ENCODE measurements at places on chromosomes 5 and 9.

DNA sequence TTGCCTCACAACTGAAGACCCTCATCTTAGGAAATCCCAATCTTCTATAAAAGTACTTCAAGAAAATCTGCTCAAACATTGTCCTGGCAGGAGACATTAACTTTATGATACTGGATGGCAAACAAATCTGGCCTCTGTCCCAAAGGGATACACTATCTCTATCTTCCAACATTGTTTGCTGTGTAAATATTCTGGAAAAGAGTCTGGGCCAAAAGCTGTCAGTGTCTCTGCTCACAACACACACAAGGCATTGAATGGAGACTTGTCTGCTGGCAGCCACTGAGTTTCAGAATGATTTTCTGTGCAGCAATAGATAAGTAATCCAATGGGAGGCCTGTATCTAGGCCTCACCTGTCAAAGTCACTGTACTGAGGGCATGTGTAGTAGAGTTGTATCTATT is 471.1 kb downstream of the DMAC1 start:
- no peak for DNase-seq

DNA sequence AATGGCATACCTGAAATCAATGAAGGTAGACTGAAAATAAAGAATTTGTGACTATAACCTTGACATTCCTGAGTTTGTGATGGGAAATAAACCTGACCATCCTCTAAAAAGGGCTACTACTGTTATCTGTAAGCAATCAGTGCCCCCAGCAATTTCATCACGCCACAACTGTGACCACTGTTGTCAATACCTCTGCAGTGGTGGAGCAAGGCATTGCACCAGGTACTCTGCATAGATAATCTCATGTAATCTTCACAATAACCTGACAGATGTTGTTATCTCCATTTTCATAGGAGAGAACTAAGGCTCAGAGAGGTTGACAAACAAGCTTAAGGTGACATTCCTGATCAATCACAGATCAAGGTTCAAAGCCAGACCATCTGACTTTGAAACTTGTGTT is 38.5 kb upstream of the FRRS1L start:
- DNase-seq, result no peak

- DNase-seq, result no peak
Observed at GRCh38 chr9:89496645-89497256, 1.2 kb downstream of the SEMA4D start.

DNA sequence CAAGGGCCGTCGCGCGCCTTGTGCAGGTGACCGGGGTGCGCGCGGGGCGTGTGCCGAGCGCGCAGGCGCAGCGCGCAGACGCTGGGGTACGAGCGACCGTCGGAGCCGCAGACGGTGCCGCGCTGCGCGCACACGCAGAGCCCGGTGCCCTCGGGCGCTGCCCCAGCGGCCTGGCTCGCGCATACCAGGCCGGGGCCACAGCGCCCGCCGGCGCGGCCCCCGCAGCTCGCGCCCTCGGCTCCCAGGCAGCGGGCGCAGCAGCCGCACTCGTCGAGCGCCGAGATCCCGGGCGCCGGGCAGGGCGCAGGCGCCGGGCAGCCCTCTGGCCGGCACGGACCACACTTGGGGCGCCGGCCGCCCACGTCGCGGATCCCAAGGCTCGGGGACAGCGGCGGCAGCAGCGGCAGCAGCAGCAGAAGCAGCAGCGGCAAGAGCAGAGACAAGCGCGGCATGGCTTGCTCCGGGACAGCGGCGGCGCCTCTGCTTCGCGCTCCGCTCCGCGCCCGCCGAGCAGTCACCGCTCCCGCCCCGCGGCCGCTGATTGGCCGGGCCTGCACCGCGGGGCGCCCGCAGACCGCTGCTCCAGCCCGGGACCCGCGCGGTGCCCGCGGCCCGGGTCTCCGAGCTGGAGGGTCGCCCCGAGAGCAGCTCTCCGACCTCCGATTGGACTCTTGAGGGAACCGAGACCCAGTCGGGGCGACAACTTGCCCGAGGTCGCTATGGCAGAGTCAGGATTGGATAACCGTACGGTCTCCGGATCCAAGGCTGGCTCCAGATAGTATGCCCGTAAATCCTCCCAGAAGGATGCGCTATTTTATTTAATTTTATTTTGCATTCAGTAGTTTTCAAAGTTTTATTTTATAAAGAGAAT is at the start of gene IGFBPL1:
Gene IGFBPL1 (minus strand): TSS at position 482 of the 871 bp plus-strand sequence. CDS start 30 bp downstream, at position 452.
- no peak for DNase-seq

GRCh38 chr5:103410172-103410571 is 151.6 kb downstream of the MACIR start:
- no peak for DNase-seq

DNA sequence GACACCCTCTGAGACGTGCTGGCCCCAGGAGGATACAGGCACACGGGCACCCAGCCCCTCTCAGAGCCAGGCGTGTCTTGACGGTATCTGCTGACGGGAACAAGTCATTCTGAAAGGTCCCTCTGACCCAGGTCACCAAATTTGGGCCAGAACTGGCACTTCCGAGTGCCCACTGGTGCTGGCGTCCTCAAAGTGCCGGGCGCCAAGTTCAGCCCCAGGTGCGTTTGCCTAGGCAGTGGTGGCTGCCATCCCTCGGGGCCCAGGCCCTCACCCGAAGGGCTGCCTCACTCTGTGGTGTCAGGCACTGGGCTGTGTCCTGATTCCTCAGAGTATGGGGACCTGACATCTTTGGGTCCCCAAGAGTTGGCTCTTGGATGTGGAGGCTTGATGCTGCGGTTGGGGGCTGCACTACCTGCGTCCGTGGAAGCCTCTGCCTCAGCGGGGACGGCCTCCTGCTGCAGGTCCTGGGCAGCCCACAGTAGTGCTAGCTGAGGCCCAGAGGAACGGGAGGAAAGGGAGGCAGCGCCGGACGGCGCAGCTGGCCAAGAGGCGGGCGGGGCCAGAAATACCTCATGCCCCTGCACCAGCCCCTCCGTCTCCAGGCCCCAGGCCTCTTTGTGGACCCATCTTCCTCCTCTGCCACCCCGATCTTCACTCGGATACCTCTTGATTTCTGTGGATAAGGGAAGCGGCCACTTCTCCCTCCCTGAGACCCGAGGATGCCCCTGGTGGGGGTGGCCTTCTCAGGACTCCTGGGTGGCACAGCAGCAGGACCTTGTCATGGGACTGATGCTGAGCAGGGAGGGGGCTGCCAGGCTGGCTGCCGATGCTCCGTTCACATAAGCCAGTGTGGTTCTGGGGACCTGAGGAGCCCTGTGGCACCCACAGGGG is 109.4 kb upstream of the LMX1B start:
- no peak for DNase-seq

DNA sequence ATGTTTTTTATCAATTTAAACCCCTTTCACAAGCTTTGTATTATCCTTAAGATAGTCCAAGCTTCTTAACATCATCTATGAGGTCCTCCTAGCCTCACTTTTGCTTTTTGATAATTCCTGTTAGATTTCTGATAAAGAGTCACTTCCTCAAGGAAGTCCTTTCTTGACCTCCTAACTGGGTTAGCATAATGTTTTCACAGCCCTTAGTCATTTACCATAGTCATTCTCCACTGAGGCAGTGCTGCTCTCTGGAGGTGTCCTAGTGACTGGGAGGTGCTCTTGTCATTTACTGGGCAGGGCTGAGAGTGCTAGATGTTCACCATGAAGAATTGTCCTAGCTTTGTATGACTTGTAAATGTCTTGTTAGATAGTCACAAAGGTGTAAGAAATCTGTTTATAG is 26.4 kb downstream of the TNPO1 start:
- DNase-seq, result no peak

GRCh38 chr5:17810734-17811133 is 176.5 kb downstream of the TAF11L14 start:
- no peak for DNase-seq

GRCh38 chr9:28319981-28320380 is 746.7 kb upstream of the C9orf72 start:
- DNase-seq, result no peak

DNA sequence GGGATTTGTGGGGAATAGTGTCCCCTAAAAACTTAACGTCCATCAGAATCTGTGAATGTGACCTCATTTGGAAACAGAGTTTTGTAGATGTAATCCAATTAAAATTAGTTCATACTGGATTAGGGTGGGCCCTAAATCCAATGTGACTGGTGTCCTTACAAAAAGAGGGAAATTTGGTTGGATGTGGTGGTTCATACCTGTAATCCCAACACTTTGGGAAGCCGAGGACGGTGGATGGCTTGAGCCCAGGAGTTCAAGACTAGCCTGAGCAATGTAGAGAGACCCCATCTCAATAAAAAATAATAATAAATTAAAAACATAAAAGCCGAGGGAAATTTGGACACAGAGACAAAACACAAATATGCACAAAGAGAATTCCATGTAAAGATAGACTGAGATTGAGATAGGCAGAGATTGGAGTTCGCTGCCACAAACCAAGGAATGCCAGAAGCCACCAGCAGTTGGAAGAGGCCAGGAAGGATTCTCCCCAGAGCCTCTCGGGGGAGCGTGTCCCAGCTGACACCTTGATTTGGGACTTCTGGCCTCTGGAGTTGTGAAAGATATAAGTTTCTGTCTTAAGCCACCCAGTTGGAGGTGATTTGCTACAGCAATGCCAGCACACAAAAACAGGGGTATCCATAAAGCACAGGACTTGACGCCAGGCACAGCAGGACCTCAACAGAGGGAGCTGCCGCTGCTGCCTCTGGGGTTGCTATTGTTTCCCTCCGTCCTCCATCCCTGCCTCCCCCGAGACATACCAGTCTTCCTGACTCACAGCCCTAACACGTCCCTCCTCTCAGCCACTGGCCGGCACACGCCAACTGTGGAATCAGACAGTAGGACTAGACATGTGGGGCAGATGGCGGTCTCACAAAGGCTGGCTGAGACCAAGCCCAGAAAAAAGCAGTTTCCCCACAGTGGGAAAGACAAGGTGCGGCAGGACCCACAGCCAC is 73.8 kb upstream of the IL17B start:
- DNase-seq, result no peak

DNA sequence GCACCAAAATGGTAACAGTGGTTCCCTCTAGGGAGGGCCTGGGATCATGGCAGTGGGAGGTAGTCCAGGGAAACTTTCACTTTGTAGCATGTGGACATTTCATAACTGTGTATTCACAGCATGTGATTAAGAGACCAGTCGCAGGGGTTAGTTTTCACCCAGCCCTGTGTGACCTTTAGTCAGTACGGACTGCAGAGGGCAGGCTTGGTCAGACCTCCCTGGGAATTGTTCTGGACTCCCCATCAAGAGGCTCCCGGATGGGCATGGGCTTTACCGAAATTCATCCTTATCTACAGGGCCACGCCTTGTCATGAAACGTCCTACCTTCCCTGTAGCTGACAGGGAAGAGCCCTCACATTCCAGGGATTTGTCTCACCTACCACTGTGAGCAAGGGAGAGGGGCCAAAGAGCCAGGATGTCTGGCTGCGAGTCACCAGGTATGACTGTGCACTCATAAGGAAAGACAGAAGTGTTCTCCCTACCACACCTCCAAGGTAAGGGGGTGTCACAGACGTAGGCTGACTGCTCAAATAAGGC is 19.9 kb downstream of the GPX3 start:
- DNase-seq, result no peak

- DNase-seq, result no peak
Observed at GRCh38 chr5:107524111-107524510, 146.6 kb downstream of the EFNA5 start.

DNA sequence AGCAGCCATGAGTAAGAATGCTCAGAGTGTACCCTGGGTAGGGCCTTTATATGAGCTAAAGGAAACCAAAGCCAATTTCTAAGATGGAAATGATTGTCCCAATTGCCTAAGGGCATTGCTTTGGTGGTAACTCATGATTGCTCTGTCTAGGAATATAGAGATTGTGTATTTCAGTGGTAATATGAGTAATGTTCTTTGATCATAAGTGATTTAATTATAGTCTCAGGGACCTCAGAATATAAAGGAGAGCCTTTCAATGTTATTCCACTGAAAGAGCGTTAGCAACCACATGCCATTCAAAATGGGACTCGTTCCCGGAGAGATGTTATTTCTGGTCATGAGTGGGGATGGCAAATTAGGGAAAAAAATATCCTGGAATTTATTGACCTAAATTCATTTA is 340.5 kb downstream of the ARHGEF28 start:
- DNase-seq, result no peak

- no peak for DNase-seq
Observed at GRCh38 chr5:36598045-36598444, 8.4 kb upstream of the SLC1A3 start.

DNA sequence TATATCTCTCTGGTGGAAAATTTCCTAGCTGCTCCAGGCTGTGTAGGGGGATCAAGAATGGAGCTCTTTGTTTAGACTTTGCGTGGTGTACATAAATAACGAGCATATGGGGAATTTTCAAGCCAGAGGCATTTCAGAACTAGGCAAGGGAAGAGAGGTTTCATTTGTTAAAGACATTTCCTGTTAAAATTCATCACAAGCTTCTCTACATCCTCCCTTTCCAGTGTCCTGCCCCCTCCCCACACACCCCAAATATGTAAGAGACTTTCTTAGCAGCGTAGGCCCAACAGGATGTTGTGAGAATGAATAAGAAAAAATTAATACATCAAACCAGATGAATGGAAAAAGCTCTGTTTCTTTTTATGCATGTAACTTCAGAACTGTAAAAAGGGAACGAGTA is 150.3 kb downstream of the GPBP1 start:
- DNase-seq, result no peak

Measured in stimulated activated CD8-positive, alpha-beta memory T cell treated with anti-CD3 and anti-CD28 coated beads, Interleukin-7, amount 100 ng/mL, for 4 hours (primary cell).